Stimulated activated CD4-positive, alpha-beta T cell treated with anti-CD3 and anti-CD28 coated beads, Interleukin-15, amount 100 ng/mL, for 1 hour (primary cell): ENCODE measurements at places on chromosomes 5 and 9.

DNA sequence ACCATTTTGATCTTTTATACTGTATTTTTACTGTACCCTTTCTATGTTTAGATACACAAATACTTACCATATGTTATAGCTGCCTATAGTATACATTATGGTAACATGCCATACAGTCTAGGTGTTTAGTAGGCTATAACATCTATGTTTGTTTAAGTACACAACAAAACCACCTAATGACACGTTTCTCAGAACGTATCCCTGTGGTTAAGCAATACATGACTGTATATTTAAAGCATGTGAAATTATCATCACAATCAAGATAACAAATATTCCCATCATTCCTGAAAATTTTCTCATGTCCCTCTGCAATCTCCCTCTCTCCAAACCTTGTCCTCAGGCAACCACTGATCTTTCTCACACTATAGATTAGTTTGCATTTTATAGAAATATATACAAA is 66.4 kb upstream of the SUSD1 start:
- DNase-seq = no peak

DNA sequence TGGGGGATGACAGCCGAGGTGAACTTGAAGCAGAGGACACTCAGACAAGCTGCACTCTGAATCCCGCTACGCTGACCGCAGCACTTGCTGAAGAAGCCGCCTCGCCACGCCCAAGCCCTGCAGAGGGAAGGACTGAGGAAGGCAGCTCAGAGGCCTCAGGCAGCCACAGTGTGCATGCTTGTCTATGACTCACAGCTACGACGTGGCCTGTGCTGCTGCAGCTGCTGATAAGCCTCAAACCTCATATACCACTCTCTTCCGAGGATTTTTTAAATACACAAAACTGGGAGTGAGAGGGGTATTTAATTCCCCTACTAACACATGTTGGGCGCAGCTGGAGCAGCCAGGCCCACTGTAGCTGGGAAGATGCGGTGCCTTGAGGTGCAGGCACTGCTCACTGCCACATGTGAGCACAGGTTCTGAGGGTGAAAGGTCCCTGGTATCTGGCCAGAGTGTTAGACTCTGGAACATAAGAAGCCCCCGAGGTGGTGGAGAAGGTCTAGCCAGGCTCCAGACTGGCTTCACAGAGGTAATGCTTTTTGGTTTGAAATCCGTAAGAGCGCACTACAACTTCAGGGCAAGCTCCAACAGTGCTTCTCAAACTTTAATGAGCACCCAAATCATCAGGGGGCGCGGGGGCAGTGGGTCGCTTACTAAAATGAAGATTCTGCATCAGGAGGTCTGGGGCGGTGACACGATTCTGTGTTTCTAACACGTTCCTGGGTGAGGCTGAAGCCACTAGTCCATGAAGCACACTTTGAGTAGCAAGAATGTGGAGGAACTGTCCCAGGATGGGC is 196.8 kb downstream of the AUH start:
- DNase-seq = no peak

DNA sequence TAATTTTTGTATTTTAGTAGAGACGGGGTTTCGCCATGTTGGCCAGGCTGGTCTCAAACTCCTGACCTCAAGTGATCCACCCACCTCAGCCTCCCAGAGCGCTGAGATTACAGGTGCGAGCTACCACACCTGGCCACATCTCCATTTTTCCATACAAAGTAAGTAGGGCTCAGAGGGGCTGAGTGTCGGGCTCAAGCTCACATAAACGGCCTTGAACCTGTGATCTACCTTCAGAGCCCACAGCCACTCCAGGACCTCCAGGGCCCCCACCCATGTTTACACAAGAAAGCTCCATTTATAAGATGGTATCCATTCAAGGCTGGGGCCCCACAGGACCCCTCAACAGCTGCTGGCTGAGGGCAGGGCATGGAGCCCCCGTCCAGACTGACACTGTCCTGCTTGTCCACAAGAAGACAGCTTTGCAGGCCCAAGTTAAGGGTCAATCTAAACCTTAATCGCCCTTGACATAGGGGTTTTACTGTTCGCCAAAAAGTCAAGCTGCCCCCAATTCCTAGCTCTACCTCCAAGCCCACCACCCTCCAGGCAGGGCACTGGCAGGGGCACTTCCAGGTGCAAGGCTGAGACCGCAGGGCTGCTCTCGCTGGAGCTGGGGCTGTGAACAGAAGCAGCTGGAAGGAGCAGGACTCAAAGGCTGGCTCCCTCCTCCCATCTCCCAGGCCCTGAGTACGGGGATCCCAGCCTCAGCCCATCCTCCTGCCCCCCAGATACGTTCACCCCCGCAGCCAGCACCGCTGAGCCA is 18.9 kb downstream of the FAM78A start:
- DNase-seq = no peak

DNA sequence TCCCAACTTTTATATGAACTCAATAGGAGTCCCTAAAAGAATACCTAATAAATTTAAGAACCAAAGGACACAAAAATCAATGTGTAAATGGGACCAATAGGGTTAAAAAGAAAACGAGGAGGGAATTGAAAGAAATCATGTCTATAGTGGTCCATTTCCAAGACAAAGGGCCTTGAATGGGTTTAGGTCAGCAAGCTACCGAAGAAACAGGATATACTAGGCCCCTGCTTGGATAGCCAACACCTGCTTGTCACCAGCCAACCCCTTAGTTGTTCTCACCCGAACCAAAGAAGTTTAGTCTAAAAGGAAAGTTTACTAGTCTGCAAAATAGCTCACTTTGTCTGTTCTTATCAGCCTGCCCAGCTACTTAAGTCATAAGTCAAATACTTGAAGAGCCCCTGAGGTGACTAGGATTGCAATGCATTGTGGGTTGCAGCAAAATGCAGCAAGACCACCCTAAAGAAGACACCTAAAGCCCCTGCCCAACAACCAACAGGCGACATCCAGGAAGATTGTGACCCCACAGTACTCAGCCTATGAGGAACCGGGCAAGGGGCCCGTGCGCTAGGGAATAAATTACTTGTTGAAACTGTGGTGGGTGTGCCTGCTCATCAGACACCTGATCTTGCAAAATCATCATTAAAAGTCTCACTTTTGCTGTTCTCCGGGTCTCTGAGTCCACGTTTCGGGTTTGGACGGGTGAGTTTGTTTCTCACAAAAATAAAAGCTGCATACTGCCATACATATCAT is 183.9 kb upstream of the PPP1R26 start:
- DNase-seq = no peak

DNA sequence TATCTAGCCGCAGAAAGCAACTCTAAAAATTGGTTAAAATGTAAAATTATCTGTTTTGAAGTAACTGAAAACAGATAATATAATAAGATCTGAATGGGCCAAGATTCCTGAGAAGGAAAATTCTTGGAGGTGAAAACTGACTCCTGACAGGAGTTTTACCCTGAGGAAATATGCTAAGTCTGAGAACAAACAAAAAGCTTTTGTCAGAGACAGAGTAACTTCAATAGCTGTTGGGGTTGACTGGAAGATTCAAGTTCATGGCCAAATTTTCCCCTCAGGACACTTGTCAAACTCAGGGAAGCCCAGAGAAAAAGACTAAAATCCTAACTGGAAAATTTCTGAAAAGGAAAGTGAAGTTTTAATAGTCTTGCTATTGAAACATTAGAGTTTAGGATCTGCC is 5.7 kb downstream of the PCDHB4 start:
- no peak for DNase-seq

- DNase-seq = no peak
Measured at GRCh38 chr9:7433508-7434292, 365.9 kb downstream of the DMAC1 start.

DNA sequence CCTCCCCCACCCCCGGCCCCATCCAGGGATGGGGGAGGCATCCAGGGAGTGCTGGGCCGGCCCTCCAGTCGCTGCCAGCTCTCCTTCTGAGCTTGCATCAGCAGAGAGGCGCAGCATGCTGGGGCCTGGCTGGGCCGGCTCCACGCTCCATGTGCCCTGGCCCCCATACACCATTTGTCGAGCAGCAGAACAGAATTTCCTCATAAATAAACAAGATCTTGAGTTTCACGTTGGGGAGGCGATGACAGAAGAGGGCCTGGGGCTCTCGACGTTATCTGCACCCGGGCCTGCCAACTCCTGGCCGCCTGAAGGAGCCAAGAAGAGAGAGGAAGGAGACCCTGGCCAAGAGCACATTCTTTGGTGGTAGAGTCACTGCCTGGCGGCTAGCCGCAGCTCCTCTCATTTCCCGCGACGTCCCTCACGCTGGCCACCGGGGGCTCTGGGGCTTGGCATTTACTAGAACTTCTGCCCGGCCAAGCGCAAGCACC is 177.0 kb downstream of the FGF18 start:
- no peak for DNase-seq

- no peak for DNase-seq
Measured at GRCh38 chr5:128905568-128906110, 59.6 kb upstream of the SLC27A6 start.

- peak; percentile 6 for DNase-seq
Measured at GRCh38 chr9:86281593-86282076, 703 bp downstream of the ISCA1 start.

DNA sequence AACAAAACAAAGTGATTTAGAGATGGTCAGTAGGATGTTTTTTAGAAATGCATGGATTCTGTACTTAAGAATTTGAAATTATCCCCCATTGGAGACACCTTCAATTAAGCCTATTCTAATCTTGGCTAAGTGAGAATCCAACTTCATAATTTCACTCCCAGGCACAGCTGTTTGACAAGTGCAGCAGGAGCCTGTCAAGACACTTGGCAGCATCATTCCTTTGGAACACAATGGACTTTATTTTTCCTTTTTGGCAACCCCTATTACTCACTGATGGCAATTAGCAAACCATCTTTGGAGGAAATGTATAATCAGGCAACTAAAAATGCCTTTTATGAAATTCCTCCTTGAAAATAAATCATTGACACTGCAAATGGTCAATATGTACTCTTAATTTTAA is 194.7 kb downstream of the GLIS3 start:
- DNase-seq = no peak

- DNase-seq = no peak
Measured at GRCh38 chr5:107952450-107952849, 281.7 kb upstream of the EFNA5 start.

DNA sequence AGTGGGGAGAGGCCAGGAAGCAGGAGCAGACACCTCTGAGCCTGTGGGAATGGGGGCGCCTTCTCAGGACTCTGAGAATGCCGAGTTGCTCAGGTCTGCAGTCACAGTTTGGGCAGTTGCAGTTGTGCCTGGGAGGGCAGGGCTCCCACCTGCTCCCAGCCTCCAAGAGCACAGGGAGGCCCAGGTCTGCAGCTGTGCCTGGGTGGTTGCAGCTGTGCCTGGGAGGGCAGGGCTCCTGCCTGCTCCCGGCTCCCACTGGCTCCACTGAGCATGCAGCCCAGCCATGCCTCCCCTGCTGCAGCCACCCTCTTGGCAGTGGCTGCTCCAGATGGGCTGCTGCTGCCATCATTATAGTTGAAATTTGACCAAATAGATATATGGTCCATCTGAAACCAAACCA is 1062.8 kb upstream of the ACO1 start:
- DNase-seq = no peak

- no peak for DNase-seq
Measured at GRCh38 chr9:12497790-12498189, 195.4 kb upstream of the TYRP1 start.

- DNase-seq = no peak
Measured at GRCh38 chr9:136138566-136138965, 19.9 kb upstream of the TMEM250 start.

GRCh38 chr9:121889990-121890563 is 203.0 kb downstream of the TTLL11 start:
- no peak for DNase-seq

DNA sequence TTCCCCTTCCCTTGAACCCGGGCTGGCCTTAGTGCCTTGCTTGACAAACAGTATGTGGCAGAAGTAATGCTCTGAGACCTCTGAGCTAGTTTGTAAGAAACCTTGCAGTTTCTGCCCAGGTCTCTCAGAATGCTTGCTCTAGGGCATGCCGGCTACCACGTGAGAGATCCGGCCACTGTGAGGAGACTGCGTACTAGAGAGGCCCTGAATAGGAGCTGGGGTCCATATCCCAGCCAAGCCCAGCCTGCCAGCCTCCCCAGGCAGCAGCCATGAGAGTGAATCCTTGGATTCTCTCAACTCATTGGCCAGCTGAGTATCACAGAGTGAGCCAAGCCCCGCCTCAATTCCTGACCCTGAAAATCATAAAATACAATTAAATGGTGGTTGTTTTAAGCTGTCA is 16.0 kb upstream of the COL15A1 start:
- DNase-seq = no peak
